ENCODE measurements at places on chromosomes 12 and 14.
A peak's percentile ranks its signal among the peaks of the same experiment; 100 is the strongest.

GRCh38 chr12:112258926-112259325 is 123.3 kb downstream of the HECTD4 start:
- DNase-seq, result no peak

DNA sequence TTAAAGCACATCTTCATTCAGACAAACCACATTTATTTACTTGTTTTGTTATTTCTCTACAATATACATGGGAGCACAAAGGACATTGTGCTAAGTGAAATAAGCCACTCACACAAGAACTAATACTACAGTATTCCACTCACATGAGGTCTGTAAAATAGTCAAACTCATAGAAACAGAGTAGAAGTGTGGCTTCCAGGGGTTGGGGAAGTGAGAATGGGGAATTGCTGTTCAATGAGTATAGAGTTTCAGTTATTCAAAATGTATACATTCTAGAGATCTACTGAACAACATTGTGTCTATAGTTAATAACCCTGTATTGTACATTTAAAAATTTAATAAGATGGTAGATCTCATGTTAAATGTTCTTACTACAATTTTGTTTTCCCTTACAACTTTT is 88.8 kb downstream of the ATXN7L3B start:
- no peak for DNase-seq

GRCh38 chr12:108090932-108091678 is 38.0 kb upstream of the WSCD2 start:
- no peak for DNase-seq

DNA sequence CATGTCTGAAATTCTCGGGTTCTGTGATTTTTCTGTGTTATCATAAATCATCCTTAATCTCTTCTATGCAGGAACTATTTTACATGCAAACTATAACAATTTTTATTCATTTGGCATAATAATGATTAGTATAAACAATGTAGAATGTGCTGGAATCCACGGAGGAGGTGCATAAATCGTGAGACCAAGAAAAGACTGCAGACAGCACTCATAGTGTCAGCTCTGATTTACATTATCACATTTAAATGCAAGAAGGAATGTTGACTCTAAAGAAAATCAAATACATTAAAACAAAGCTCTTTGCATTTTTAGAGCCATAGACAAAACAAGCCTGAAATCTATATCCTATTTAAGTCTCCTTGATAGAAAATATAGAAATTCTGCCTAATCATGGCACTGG is 501.7 kb upstream of the STXBP6 start:
- no peak for DNase-seq

- no peak for DNase-seq
Measured at GRCh38 chr12:92927055-92927435, 2.0 kb downstream of the EEA1 start.

DNA sequence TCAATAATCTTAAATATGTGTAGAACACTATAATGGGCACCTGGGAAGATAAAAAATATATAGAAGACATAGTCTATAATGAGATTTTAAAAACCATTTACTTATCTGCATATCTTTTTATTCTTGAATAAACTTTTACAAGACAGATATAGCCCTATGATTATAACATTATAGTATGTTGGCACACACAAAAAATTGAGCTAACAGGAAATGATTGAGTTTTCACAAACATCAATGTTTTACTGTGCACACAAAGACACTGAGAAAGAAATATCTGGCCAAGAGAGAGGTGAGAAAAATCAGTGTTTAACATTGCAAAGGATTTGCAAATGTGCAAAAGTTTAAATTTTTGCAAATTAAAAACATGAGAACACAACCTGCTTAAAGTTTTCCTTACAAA is 124.3 kb downstream of the BBS10 start:
- DNase-seq, result no peak

DNA sequence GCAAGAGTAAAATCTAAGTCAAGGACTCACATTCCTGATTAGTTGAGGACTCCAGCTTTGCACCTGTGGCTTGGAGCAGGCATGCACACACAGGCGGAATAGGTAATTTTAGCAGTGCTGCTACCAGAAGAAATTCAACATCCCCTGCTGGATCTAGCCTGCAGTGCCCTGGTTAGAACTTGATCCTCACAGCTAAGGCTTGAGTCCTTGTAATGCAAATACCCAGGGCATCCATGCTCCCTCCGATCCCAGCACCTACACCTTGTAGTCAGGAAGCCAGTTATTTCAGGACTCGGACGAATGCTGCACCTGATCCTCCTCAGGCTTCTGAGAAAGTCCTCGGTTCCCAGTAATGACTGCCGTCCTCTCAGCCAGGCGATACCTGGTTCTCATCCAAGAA is 309.0 kb upstream of the AMIGO2 start:
- DNase-seq, result no peak

- no peak for DNase-seq
Measured at GRCh38 chr14:59147007-59147406, 41.5 kb upstream of the DAAM1 start.

DNA sequence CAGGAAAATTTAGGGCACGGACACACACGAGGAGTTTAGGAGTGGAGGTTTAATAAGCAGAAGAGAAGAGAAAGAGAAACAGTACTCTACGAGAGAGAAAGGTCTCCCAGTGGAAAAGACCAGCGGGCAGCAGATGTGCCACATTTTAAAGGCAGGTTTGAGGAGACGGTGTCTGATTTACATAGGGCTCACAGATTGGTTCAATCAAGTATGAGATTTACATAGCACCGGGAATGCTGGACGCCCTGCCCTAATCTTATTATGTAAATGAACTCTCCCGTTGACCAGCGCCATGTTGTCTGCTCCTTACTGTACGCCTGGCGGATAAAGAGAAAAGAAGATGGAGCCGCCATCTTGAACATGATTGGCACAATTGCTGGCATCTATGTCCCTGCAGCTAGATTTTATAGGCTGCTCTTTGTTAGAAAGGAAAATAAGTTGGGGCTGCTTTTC is 17.9 kb downstream of the NFKBIA start:
- no peak for DNase-seq

DNA sequence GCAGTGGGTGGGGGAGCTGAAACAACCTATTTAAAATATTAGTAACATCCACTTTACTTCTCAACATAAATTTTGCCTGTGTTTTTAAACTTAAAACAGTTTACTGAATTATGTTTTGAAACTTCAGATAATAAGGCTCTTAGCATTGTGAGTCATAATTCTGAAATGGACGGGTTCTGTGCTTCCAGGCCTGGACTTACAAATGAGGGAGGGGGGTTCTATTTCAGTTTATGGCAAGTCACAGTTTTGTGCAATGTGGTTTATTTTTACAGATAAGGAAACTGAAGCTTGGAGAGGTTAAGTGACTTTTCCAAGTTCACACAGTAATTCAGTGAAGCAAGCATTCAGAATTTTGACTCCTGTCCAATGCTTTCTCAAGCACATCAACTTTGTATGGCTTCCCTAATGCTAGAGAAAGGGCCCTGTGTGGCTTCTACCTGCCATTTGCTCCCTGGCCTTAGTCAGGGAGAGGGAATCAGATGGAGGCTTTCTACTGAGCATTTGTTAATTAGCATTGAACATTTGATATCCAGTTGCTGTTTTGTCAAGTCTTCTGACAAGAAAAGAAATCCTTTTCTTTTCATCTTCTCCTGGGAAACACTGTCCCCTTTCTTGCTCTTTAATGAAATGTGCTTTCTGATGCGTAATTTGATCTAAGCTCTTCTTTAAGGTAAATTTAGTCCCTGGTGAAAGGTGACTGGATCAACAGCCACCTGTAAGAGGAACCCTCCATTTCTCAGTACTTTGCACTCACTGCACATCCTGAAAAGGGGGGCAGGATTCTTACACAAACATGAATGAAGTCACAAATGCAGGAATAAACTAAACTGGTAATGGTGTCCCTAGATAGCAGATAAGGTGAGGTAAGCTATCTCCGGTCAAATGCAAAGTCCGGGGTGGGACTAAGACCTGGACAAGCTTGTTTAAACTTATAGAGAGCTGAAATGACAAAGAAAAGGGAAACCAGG is 2.5 kb upstream of the SALL2 start:
- DNase-seq, result no peak

DNA sequence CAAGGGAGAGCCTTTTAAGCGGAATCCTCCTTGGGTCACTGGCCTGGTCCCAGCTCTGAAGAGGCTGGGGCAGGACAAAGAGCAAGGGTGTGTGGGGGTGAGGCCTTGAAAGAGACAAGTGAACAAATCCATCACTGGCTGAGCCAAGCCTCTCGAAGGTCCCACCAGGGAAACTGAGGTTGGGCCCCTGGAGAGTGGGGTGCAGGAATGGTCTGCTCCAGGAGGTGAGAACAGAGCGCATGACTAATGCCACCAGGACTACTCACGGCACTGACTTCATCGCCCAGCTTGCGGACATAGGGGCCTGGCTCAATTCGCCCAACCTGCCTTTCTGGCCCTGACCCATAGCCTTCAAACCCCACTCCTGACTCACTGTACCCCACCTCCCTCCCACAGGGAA is 19.2 kb upstream of the DEGS2 start:
- DNase-seq, result no peak

- no peak for DNase-seq
Measured at GRCh38 chr14:32809255-32809654, 129.4 kb upstream of the NPAS3 start.

GRCh38 chr12:124402248-124403066 is 107.6 kb downstream of the RFLNA start:
- DNase-seq, result no peak

DNA sequence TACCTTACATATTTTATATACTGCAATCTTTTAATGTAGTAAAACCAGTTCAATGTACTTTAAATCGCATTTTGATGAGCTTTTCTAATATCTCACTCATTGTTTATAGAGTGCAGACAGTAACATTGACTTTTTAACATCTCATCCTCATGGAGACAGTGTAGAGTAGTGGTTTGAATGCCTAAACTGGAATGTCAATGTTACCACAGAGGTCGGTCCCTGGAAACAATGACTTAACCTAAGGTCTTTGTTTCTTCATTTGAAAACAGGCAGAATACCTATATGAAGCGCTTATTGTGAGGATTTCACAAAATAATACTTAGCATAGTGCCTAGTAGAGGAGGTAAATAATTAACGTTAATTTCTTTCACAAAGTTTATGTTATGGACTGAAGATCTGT is 5.0 kb downstream of the CDK17 start:
- no peak for DNase-seq

DNA sequence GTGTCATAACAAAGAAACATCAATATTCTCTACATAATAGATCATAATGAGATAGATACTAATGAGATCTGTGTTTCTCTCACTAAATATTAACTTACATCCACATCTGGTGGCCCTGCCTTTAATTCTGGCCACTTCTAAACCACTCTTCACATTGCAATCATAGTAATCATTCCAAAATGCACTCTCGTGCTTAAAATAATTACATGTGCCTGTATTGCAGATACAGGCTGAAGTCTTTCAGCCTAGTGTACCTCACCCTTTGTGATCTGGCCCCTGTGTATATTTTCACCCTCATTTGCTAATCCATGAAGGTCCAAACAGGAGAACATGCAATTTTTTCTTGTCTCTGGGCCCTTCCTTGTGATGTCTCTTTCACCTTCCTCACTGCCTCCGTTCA is 108.0 kb downstream of the LIN7A start:
- DNase-seq, result no peak

GRCh38 chr14:103561381-103562178 is 877 bp downstream of the BAG5 start:
- no peak for DNase-seq

DNA sequence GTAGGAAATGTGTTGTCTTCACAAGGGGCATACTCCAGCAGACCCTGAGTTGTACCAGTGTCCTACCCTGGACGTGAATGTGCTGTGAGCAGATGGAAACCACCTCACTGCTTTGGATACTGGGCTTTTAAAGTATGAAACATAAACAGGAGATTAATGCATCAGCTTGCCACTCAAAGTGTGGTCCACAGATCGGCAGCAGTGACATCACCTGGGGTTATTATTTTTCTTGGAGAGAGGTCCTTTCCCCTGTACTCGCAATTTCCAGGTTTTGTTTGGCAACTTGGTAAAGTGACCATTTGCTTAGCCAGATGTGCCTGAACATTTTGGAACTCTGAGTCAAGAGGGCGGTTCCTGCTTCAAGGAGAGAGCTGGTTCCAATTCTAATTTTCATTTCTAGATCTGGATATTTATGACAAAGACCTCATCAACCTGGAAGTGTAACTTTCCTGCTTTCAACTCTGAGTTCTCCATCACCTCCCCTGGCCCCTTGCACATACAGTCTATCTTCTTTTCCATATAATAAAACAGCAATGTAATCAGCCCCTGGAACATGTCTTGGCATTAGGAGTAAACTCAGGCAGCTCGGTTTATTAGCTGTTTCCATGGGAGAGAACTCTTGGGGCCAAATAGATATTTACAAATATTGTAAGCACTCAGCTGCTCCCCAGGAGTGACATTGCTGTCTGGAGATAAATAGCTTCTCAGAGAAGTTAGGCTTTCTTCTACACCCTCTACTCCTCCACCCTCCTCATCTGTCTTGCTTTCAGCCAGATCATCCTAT is 237.0 kb upstream of the TBX3 start:
- DNase-seq, result no peak

GRCh38 chr12:58154359-58154758 is 213.0 kb downstream of the ATP23 start:
- DNase-seq, result no peak

DNA sequence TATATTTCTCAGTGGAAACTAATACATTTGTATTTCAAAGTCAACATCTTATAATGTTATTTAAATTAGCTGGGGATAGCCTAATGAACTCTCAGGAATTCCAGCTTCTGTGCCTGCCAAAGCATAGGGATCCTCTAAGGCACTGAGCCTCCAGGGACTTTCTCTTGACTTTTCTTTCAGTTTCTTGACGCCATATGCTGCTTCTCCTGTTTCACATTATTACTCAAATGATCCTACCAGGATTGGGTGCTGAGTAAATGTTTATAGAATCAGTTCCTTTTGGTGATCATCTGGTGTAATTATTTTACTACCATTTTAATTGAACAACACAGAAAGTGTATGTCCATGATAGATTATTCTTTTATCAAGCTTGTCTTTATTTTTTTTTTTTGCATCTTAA is 7.9 kb downstream of the METTL25 start:
- no peak for DNase-seq

DNA sequence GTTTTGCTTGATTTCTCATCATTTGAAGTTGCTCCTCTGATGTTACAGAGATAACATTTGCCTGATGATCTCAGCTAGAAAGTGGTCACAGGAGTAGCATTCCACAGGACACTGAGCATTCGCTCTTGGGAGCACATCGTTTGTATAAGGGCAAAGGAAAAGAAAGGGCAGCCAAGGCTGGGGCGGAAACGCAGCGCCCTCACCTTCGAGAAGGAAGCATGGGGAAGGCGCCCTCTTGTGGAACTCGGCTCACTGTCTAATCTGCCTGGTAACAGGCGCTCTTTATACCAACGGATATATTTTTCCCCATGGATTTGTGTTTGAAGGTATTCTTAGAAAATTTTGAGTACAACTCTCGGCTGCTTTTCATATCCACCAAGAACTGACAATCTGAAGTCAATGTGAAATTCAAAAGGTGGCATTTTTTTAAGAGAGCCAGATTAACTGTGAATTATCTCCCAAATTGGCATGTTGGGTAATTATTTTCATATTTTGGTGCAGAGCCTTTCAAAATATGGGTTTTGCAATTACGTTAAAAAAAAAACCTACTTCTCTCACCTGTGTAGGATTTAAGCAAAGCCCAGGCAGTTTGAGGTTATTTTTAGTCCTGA is 172.7 kb downstream of the CAND1 start:
- DNase-seq, result peak; percentile 69

- no peak for DNase-seq
Measured at GRCh38 chr14:88029500-88029899, 24.6 kb downstream of the GPR65 start.

GRCh38 chr14:93011141-93011529 is 88.2 kb downstream of the CHGA start:
- DNase-seq, result no peak
